ENCODE measurements at places on chromosomes 12 and 14.

DNA sequence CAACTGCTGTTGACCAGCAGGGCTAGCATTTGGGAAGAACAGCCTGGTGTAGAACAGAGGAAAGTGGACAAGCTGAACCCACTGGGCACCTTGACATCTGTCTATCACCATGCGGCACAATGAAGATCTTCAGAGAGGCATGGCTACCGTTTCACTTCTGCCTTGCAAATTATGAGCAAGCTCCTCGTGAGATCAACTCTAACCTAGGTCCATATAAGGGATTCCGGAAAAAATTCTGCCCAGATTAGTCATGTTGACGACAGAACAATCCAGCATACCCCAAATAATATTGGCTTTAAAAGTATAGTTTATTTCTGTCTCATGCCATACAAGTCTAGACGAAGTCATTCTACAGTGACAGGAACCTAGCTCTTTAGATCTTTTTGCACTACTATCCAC is 91.6 kb upstream of the ATF7IP start:
- no peak for DNase-seq

- no peak for DNase-seq
Observed at GRCh38 chr12:95195122-95195521, 22.1 kb downstream of the FGD6 start.

GRCh38 chr12:16323010-16323409 is 24.4 kb upstream of the MGST1 start:
- DNase-seq, result no peak

GRCh38 chr12:42410340-42410739 is 84.4 kb downstream of the PPHLN1 start:
- DNase-seq, result no peak

DNA sequence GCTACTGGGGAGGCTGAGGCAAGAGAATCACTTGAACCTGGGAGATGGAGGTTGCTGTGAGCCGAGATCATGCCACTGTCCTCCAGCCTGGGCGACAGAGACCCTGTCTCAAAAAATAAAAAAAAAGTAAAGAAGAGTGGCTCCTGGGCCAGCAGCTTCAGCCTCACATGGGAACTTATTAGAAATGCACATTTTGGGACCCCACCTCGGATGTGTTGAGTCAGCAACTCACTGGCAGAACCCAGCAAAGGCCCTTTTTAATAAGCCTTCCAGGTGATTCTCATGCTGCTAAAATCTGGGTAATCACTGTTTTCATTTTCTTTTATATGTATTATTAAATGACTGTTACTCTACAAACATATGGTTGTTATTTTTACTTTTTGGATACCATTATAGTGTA is 41.6 kb downstream of the TBK1 start:
- DNase-seq, result no peak

All from Jurkat, Clone E6-1 (cell line).